Activated naive CD8-positive, alpha-beta T cell treated with anti-CD3 and anti-CD28 coated beads, Interleukin-2, amount 50 U/mL, for 24 hours (primary cell): ENCODE measurements at places on chromosomes 5 and 9.

DNA sequence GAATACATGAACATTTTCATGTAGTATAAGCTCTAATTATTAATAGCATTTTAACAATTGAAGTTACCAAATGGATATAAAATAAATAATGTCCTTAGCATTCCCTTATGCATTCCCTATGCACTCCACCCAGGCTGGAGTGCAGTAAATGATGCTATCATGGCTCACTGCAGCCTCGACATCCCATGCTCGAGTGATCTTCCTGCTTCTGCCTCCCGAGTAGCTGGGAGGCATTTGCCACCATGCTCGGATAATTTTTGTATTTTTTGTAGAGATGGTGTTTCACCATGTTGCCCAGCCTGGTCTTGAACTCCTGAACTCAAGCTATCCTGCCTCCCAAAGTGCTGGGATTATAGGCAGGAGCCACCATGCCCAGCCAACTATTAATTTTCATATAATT, 184.0 kb downstream of the PBX3 start:
- H3K4me1 ChIP-seq, result no peaks in the 10 kb centered on the region
- H3K36me3 ChIP-seq, result peaks cover 7% of the 10 kb centered on the region
- no peaks in the 10 kb centered on the region for H3K27me3 ChIP-seq
- no peak overlapping the region for H3K27ac ChIP-seq
- H3K4me3 ChIP-seq, result no peak overlapping the region

GRCh38 chr5:133959643-133960042, 8.8 kb downstream of the C5orf15 start:
- H3K27me3 ChIP-seq, result no peaks in the 10 kb centered on the region
- DNase-seq, result no peak
- peaks cover 61% of the 10 kb centered on the region for H3K4me1 ChIP-seq

- H3K4me3 ChIP-seq, result no peak overlapping the region
- H3K27ac ChIP-seq, result no peak overlapping the region
- DNase-seq, result no peak
- no peaks in the 10 kb centered on the region for H3K36me3 ChIP-seq
- H3K4me1 ChIP-seq, result no peaks in the 10 kb centered on the region
- H3K27me3 ChIP-seq, result peaks cover 3% of the 10 kb centered on the region
These were observed 422.1 kb downstream of the DMAC1 start for GRCh38 chr9:7377489-7377888.

GRCh38 chr9:109908459-109909390, 128.7 kb downstream of the PALM2AKAP2 start:
- H3K27me3 ChIP-seq, result no peaks in the 10 kb centered on the region
- no peak for DNase-seq
- H3K27ac ChIP-seq, result no peak overlapping the region
- H3K36me3 ChIP-seq, result no peaks in the 10 kb centered on the region

DNA sequence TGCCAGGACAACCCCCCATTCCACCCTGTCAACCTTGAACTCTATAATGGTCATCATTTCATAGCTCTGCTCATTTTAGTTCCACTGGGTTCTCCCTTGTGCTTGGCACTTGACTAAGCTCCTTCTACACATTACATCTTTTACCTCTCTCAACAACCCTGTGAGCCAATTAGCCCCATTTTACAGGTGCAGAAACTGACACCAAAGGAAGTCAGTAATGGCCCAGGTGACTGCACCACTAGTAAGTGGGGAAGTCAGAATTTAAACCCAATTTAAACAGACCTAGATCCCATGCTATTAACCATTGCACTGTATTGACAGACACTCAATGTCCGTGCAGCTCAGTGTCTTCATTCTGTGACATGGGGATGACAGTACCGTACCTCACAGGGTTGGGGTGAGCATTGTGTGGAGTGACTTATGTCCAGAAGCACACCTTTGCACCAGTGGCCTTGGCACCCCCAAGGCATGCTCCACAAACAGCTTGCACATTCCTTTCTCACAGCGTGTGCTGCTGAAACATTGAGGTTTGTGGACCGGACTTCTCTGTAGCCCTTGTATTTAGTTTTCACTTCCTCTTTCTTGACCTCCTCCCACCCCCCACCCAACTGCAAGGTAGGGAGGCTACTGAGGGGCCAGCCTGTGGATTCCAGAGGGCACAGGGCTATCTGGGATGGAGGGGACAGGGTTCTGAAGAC, 23.1 kb downstream of the IRF1 start:
- no peaks in the 10 kb centered on the region for H3K27me3 ChIP-seq
- H3K4me3 ChIP-seq, result no peak overlapping the region
- H3K36me3 ChIP-seq, result no peaks in the 10 kb centered on the region

DNA sequence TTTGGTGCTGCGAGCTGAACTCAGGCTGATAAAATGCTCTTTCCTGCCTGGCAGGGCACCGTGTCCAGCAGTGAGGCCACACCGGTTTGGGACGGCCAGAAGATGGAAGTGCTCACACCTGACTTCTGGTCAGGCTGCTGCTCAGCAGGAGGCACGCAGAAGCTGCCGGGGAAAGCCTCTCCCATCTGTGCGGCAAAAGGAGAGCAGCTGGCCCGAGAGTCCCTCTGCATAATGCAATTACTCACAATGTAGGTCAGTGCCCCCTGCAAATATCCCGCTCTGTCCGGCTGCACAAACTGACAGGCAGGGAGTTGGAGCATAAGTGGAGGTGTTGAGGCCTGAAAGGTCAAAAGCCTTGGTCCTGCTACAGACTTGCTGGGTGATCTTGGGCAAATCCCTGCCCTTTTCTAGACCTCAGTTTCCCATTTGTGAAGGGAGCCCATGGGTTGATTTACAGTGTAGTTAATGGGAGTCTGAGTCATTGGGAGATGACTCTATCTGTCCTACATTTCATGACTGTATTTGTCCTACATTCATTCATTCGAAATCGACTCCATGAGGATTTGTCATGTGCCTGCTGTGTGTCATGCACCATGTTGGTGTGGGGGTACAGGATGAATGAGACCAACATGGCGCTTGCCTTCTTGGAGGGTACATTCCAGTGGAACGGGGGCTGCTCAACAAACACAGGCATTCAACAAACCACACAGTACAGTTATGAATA, 61.8 kb upstream of the TBC1D2 start:
- DNase-seq, result no peak
- H3K36me3 ChIP-seq, result no peaks in the 10 kb centered on the region
- H3K27me3 ChIP-seq, result no peaks in the 10 kb centered on the region
- H3K27ac ChIP-seq, result no peak overlapping the region
- no peak overlapping the region for H3K4me3 ChIP-seq
- H3K4me1 ChIP-seq, result no peaks in the 10 kb centered on the region

DNA sequence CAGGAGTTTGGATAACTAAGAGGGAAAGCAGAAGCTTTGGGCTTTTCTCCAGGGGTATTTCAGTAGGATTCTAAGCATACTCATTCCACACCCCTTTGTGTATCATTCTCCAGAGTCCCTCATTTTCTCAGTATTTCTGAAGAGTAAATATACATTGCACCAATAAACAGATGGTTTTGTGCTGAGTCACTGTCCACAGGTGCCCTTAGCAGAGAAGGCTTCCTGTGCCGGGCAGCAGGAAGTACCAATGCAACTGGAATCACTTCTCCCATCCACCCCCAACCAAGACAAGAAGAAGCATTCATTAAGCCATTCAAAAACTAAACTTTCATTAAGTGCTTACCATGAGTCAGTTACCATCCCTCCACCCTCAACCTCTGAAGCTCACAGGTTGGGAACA, 3.6 kb upstream of the CCNJL start:
- peaks cover 11% of the 10 kb centered on the region for H3K4me1 ChIP-seq
- no peak overlapping the region for H3K4me3 ChIP-seq
- H3K27me3 ChIP-seq, result peaks cover 46% of the 10 kb centered on the region
- H3K27ac ChIP-seq, result no peak overlapping the region
- no peak for DNase-seq

DNA sequence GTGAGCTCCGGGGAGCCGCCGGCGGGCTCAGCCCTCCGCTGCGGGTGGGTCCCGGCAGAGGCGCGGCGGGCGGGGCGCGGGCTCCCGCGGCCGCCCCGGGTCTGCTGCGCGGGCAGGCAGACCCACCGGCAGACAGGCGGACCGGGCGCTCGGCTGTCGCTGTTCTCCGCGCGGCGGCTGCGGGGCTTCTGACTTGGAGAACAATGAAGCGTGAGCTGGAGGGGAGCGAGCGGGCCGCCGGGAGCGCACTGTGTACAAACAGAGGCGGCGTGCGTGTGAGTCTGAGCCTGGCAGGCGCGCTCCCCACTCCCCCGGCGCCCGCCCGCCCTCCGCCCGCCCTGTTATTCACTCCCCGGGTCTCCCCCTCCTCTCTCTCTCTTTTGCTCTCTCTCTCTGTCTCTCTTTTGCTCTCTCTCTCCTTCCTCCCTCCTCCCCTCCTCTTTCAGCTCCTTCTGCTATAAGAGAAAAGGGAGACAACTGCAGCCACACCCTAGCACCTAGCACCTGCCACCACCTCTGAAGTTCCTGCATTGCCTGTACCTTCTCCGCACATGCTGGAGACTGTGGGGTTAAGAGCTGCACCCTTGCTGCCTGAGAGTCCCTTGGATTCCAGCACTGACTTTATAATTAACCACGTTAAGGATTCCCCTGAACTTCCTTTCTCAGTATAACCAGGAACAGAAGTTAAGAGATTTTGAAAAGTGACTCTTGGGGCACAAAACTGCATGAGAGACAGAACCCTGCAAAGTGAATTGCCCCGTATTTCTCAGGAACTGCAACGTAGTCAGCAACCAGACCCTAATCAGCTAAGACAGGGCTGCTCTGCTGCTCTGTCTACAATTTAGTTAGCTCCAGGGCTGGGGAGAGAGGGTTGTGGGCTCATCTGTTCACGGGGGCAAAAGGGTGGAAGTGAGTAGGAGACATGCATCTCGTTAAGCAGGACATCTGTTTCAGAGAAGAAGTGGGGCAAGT, at the start of gene EDIL3:
EDIL3 (minus strand) TSS at position 277 of the 972 bp plus-strand sequence. CDS start 506 bp downstream, outside the sequence.
- H3K4me3 ChIP-seq, result no peak within 1 kb of the TSS
- H3K36me3 ChIP-seq, result no peaks in the 10 kb centered on the region
- DNase-seq, result no peak
- no peaks in the 10 kb centered on the region for H3K4me1 ChIP-seq

DNA sequence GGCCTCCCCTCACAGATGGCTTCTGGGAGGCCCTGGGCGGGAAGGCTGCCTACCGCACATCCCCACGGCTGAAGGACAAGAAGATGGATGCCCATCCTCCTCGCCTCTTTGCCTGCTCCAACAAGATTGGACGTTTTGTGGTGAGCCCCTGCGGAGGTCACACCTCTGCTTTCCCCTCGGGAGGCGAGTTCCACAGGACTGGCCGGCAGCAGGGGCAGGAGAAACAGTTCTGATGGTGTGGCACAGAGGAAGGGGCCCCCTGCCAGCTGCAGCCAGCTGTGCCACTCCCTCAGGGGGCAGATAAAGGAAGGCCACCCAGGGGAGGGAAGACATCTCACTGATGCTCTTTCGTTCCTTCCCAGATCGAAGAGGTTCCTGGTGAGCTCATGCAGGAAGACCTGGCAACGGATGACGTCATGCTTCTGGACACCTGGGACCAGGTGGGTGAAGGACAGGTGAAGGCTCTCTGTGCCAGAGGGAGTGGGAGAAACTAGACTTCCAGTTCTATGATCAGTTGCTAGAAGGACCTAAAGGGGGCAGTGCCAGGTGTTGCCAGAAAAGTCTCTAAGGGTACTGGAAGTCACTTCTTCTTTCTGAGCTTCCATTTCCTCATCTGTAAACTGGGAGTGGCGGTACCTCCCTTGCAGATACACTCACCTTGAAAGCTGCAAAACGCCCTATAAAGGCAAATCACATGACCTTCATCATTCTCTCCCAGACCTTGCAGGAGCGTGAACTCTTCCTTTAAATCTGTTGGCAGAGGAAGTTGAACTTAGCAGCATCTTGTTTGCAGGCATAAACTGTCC, 41.0 kb downstream of the STOM start:
- no peaks in the 10 kb centered on the region for H3K4me1 ChIP-seq
- H3K27me3 ChIP-seq, result no peaks in the 10 kb centered on the region
- H3K4me3 ChIP-seq, result no peak overlapping the region
- peaks cover 3% of the 10 kb centered on the region for H3K36me3 ChIP-seq
- DNase-seq, result no peak

GRCh38 chr5:67123819-67124218, 72.8 kb downstream of the CD180 start:
- no peaks in the 10 kb centered on the region for H3K27me3 ChIP-seq
- no peak overlapping the region for H3K4me3 ChIP-seq
- peaks cover 3% of the 10 kb centered on the region for H3K4me1 ChIP-seq
- peaks cover 19% of the 10 kb centered on the region for H3K36me3 ChIP-seq
- no peak for DNase-seq

DNA sequence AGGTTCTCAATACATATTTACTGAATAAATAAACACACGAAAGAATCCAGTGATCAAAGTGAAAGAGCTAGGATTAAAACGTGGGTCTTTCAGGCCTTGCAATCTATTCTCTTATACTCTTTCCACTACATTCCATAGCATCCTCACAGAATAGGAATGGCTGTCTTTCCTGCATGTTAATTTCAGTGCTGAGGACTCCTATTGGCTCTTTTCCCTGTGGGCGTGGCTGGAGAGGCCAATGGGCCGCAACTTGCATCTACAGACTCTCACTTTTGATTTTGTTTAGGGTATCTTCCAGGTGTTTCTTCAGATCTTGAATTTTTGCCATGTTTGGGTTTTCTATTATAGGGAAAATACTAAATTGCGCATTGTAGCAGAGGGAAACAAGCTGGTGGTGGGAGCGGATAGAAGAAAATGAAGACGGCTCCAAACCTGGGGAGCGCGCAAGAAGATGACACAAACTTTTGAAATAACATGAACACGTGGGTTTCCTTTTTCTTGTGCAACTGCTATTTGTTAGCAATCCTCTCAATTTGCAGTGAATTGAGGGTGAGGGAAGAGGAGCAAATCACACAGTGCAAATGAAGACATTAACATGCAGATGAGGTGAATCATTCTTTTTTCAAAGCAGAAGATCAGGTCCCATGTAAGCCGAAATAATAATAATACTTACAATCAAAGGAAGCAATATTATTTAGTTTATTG, 93.9 kb downstream of the GCNT1 start:
- H3K36me3 ChIP-seq, result no peaks in the 10 kb centered on the region
- no peak for DNase-seq
- H3K4me1 ChIP-seq, result no peaks in the 10 kb centered on the region
- H3K4me3 ChIP-seq, result no peak overlapping the region
- H3K27ac ChIP-seq, result no peak overlapping the region

DNA sequence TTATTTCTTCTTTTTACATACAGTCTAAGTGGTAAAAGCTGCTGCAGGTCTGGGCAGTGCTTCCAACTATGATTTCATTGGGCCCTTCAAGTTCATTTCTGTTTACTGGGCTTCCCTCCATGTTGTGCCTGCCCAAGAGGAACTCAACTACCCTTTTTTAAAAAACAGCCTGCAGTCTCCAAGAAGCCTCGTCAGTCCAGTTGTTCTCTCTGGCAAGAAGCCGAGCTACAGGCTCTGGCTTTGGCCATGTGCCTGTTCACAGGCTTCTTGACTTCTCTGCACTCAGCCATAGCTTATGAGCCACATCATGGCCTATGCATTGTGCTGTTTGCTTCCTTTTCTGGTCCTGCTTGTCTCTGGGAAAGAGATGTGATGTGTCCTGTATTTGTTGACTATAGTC, 119.7 kb upstream of the PJA2 start:
- no peak for DNase-seq
- no peak overlapping the region for H3K4me3 ChIP-seq
- H3K4me1 ChIP-seq, result no peaks in the 10 kb centered on the region
- H3K36me3 ChIP-seq, result no peaks in the 10 kb centered on the region
